NCI-H2171 (cell line): ENCODE measurements at places on chromosomes 1 and 21.

- no peak for DNase-seq
Observed at GRCh38 chr1:107105914-107106313, 34.9 kb upstream of the NTNG1 start.

GRCh38 chr1:46556822-46557221, 5.4 kb upstream of the KNCN start:
- no peak for DNase-seq

DNA sequence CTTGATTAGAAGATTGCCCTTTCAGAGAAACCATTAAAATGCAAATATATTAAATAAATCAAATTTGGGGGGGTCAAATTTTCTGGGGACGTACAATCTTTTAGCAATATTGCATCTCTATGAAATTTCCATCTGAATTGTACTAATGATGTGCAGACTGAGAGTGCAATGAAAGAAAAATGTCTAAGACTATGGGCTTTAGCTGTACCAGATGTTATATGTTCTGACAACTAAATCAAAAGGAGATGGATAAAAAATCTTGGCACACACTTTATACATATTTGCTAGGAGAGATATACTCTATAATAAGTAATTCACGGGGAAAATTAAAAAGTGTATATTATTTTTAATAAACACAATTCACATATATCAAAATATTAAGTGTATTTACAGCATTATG, 13.0 kb upstream of the PLPPR5 start:
- no peak for DNase-seq

DNA sequence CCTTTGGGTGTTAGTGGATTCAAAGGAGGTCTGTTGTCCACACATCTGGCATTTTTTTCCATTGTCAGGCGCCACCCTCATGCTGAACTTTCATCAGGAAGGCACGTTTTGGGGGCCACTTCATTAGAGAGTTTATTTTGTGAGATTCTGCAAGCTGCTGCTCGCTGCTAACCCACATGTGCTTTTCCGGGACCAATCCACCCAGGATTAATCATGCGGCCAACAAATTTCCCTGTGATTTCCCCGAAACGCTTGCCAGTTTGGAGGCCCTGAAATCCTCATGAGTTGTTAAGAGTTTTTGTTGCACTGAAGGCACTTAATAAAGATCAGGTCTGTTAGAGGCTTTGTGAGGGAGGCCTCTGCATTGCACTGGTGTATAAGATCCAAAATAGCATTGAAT, 2.4 kb downstream of the PDPN start:
- no peak for DNase-seq

DNA sequence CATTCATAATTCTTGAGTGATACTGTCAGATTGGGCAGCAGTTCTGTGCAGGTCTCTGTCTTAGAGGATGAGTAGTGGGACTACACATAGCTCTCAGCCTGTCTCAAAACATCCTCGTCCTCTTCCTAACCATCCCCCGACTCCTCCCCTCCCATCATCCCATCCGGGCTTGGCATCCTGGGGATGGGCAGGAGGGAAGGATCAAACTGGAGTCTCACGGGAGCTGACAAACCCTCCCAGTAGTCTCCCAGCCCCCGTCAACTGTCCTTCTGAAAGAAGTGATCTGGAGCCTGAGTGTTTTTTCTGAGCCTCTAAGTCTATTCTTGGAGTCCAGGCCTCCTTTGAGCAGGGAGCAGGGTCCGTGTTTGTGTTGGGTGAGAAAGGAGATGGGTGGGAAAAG, 102.0 kb downstream of the PAX7 start:
- DNase-seq = no peak

- DNase-seq = no peak
Observed at GRCh38 chr21:33949516-33950430, 34.2 kb upstream of the ATP5PO start.

DNA sequence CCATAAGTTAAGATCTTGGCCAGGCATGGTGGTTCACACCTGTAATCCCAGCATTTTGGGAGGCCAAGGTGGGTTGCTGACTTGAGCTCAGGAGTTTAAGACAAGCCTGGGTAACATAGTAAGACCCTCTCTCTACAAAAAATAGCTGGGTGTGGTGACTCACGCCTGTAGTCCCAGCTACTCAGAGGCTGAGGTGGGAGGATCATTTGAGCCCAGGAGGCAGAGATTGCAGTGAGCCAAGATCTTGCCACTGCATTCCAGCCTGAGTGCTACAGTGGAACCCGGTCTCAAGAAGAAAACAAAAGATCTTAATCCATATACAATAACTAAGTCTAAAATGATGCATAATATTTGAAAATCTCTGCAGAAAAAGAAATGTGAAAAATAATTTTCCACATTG, 165.5 kb upstream of the NR5A2 start:
- no peak for DNase-seq

GRCh38 chr1:84360316-84360715, 38.0 kb upstream of the DNASE2B start:
- DNase-seq = no peak

DNA sequence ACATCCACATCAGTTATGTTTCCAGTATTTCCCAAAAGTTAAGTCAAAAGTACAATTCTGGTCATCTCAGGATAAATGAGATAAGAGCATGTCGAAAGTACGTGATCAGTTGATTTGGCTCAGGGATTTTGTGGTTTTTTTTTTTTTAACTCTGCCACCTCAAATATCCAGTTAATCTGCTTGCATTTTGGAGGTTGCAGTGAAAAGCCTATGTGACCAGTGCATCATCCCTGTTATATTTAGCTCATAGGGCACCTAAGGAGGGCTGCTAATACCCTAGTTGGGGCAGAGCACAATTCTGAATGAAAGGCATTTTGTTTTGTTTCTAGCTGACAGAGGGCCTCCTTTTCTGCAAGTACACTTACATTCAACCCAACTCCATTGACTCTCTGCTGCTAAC, 31.7 kb upstream of the RGS16 start:
- DNase-seq = no peak

GRCh38 chr1:54581621-54582035, 33.6 kb downstream of the ACOT11 start:
- peak; percentile 22 for DNase-seq

- no peak for DNase-seq
Observed at GRCh38 chr1:17120962-17121837, 1.9 kb upstream of the PADI2 start.

- DNase-seq = no peak
Observed at GRCh38 chr1:174165471-174166137, 6.3 kb downstream of the RABGAP1L start.

GRCh38 chr1:233721004-233721595, 107.2 kb downstream of the KCNK1 start:
- DNase-seq = no peak

- no peak for DNase-seq
Observed at GRCh38 chr21:39641827-39642450, 29.2 kb downstream of the B3GALT5 start.

DNA sequence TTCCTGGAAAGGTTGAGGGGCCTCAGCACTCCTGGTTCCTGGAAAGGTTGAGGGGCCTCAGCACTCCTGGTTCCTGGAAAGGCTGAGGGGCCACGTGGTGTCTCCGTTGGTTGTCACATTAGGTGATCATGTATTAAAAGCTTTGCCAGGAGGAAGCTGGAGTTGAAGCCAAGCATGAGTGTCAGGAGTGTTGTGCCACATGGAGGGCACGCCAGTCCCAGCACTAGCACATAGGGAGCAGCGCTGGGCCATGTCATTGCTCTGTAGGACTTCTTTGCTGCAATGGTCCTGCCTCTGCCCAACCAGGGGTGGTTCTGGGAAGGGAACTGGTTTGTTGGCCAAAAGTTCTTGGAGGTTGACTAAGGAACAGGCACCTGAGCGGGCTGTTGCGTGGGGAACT, 13.3 kb downstream of the ATP5PO start:
- no peak for DNase-seq

DNA sequence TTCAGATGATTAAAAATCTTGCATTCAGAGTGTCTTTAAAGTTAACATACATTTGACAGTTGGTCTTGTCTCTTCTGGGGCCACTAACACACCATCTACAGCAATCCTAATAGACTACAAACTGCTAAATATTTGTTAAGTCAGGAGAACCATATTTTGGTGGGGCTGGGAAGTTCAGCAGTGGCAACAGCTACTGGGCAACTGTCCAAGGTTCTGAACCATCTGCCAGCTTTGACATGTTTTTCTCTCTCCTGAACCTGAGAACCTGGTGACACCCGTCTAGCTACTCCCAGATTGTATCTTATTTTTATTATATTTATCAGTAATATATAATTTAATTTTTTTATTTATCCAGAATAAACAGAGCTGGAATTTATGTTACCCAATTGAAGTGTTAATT, 199.0 kb upstream of the DPYD start:
- peak; percentile 78 for DNase-seq

- DNase-seq = no peak
Observed at GRCh38 chr1:61182049-61182448, 99.7 kb downstream of the NFIA start.

- no peak for DNase-seq
Observed at GRCh38 chr1:41582004-41582325, 97.5 kb upstream of the EDN2 start.

- no peak for DNase-seq
Observed at GRCh38 chr1:13807209-13807608, 107.2 kb downstream of the PRDM2 start.

GRCh38 chr1:118863688-118864087, 124.5 kb downstream of the TBX15 start:
- no peak for DNase-seq

DNA sequence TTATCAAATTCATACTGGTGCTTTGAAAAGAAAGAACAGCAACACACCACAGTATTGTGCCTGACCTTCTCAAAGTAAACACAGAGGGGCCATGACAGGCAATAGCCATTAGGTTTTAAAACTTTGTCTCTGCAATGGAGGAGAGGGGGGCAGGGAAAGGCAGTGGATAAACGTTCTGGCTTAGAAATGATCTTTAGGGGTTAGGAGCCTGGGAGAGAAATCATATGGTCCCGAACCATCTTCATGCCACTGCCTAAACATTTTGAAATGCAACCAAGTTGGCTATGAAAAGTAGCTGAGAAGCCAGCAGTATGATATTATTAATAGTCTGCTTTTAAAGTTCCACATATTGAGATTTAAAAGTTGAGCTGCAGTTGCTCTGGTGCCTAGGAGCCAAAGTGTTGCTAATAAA, 39.8 kb downstream of the PLPP3 start:
- DNase-seq = no peak

DNA sequence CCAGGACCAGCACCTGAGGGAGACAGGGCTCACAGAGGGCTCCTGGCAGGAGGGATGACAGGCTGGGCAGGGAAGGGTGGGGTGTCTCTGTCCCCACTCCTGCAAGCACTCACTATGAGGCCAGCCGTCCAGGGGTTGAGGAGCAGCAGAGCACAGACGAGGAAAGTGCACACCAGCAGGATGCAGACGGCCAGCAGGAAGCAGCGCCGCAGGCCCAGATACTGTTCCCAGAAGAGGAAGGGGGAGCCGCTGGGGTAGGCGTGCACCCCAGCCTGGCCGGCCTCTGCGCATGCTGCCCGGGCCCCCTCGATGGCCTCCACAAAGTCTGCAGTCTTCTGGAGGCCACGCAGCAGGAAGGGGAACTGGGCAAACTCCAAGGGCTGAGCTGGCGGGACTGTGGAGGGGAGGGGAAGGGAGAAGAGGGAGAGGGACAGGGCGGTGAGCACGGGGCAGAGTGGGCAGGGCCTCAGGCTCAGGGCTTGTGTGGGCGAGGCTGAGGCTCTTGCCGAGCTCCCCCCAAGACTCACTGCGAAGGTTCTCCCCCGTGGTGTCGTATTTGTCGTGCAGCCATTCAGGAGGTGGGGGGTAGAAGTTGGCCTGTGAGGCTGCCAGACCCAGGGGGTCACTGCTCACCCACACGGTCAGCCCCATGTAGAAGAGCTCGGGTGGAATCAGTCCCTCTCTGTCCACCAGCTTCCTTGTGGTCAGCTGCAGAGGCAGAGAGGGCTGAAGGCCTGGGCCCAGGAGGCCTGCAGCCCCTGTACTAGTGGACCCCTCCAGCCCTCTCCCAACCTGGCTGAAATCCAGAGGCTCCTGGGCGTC, 16.5 kb downstream of the PTCH2 start:
- no peak for DNase-seq

GRCh38 chr1:209342441-209343175, 240.9 kb upstream of the CAMK1G start:
- no peak for DNase-seq

- DNase-seq = peak; percentile 11
Observed at GRCh38 chr1:24928689-24929397, 1.2 kb downstream of the RUNX3 start.

- DNase-seq = no peak
Observed at GRCh38 chr1:10286244-10286643, 75.9 kb downstream of the KIF1B start.

DNA sequence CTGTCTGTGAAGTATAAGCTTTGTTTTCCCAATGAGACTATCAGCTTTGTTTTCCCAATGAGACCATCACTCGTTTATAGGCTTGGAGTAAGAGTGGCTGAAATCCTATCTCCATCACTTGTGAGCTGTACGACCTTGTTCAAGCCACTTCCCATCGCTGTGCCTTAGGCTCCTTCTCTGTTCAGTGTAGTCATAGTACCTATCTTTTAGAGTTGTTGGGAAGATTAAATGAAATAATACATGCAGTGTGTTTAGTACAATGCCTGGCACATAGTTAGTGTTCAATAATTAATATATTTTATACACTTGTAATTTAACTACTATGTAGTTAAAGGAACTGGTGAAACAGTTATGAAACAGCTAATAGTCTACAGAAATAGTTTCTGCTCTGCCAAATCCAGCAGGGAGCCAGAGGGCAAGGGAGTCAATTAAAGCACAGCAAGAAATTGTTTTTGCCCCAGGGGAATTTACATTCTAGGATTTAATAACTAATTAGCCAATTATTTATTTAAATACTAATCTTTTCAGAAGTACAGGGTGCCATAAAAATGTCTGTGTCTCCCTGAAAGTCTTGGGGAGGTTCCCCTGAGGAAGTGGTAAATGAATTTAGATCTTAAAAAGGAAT, 139.3 kb upstream of the HMCN1 start:
- no peak for DNase-seq
